NCI-H2081 treated with DMSO at 0.1 percent for 48 hours (cell line): ENCODE measurements at places on chromosomes 5 and 9.

GRCh38 chr9:137672907-137673791 is 54.3 kb downstream of the EHMT1 start:
- peak; percentile 14 for DNase-seq

DNA sequence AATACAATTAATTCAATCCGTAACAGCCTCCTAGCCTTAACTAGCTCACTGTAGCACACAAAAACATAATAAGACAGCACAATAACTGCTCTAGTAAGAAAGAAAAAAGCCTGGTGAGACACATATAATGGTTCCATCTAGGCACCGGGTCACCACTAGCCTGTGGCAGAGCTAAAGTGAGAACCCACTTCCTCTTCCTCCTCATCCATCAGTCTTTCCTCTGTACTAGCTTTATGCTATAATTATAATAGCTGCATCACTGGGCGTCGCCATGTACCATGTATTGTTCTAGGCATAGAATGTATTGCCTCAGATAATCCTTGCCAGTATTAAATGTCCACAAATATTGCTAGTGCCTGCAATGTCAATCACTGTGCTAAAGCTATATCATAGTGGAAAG is 23.1 kb downstream of the ADRB2 start:
- DNase-seq = no peak

- no peak for DNase-seq
Observed at GRCh38 chr5:126857472-126858410, 80.8 kb downstream of the LMNB1 start.

GRCh38 chr9:113614843-113615648 is 151.5 kb downstream of the RGS3 start:
- DNase-seq = no peak

DNA sequence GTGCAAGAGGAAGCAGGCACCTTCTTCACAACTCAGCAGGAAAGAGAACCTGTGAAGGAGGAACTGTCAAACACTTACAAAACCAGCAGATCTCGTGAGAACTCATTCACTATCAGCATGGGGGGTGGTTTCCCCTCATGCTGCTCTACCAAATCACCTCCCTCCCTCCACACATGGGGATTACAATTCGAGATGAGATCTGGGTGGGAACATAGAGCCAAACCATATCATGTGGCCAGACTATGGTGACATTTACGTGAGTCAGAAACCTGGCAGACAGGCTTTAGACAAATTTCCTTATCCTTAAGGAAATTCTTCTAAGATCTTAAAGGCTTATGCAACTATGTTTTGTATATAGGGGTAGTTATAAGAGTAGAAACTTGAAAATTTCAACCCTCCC is 8.7 kb upstream of the AOPEP start:
- no peak for DNase-seq

GRCh38 chr5:89236900-89237299 is 353.9 kb upstream of the MEF2C start:
- no peak for DNase-seq

DNA sequence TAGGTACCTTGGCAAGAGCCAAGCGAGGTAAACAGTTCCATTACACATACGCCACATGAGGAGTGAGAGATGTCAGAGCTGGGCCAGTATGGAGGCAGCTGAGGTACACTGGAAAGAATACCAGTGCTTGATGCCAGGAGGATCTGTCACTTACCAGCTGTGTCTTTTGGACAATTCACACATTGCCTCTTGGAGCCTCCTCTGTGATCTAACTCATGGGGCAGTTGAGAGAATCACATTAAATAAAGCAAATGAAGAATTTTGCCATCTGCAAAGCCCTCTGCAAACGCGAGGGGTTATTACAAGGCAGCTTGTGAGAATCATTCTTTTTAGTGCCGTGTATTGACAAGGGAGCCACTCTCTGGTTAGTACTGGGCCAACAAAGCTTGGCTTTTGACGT is 429.7 kb upstream of the KLF4 start:
- DNase-seq = no peak

DNA sequence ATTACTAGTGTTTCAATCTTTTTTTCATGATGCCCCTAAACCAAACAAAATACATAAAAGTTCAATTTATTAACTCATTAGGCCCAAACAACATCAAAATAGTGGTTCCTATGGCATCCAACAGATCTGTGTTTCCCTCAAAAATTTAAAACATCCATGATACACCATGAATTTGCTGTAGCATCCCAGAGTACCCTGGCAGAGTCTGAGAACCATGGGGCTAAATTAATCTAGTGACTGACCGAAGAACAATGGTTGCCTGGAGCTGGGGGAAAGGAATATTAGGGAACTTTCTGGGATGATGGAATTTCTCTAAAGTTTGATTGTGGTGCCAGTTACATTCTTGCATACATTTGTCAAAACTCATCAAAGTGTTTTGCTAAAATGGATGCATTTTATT is 79.5 kb upstream of the TRIO start:
- no peak for DNase-seq

DNA sequence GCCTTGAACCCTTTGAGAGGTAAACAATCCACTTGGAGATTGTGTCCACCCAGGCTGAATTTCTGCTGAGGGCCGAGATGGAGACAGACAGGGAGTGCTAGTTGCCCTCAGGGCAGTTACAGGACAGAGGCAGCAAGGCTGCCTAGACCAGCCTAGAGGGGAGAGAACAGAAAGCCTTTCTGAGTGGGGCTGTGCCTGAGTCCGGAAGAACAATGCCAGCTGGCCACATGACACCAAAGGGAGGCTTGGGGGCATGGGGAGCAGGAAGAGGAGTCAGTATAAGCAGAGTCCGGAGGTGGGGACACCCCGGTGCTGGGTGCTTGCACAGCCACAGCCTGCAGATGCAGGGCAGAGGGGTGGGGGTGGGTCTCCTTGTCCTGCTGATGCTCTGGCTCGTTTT is 145.7 kb downstream of the CFAP90 start:
- DNase-seq = no peak

DNA sequence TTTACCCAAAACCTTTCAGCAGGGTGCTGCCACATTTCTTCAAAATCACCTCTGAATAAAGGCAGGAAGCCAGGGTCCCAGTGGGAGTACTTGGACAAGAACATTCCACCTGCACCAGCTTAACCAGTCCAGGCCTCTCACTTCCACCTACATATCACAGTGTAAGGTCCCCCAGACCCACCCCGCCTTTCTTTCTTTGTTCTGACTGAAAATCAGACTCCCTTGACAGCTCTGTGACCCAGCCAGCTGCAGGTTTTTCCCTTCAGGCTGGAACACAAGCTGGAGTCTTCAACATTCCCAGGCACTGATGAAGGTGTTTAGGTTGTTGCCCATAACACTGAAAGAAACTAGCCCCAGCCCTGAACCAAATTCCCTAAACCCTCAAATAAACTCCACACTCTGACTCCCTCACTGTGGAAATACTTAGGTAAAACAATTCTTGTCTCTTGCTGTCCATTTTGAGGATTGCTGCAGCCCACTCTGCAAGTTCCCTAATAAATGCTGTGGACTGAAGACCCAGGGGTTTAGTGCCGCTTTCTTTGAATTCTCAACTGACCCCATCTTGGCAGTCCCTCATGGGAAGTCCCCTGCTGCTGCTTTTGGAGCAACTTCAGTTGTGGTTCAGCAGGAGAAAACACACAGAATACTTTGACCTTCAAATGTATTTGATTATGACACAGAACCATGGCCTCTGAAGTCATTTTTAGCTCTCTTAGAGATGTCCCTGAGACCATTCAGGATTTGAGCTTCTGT is 24.8 kb downstream of the P4HA2 start:
- DNase-seq = no peak

GRCh38 chr9:127762111-127762676 is 16.3 kb downstream of the SH2D3C start:
- no peak for DNase-seq

DNA sequence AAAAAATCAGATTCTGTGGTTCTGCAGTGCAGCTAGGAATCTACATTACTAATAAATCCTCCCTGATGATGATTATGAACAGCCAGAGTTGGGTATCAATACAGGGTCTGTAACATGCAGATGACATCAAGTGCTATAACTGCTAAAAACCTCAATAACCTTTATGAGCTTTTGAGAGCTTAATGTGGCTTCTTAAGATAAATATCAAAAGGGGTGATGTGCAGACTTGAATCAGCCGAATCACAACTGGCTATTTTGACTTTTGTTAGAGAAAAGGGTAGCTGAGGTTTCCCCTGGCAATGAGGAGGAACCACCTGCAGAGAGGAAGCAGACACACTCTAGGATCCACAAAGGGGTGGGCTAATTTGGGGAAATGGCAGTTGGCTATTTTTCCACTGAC is 30.2 kb downstream of the CAPSL start:
- DNase-seq = no peak

DNA sequence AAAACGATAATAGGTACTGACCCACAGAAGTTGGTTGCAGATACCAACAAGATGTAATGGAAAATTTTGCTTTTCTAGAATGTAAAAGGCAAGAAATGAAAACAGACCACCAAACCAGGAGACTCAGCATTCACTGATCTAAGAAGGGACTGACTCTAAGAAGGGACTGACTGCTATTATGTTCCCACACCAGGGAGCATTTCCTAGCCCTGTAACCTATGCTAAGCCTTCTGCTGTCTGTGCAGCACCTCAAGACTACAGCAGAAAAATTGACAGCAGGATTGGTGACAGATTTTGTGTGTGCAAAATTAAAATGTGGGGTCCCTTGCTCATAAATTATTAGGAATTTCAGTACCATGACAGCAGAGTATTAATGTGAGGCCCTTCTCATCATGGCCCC is 154.8 kb downstream of the GABRB2 start:
- DNase-seq = no peak

- no peak for DNase-seq
Observed at GRCh38 chr9:14523545-14523944, 169.7 kb downstream of the ZDHHC21 start.

GRCh38 chr9:105502276-105502675 is 54.4 kb downstream of the FSD1L start:
- no peak for DNase-seq

- DNase-seq = no peak
Observed at GRCh38 chr5:169646856-169647255, 9.8 kb downstream of the DOCK2 start.

- no peak for DNase-seq
Observed at GRCh38 chr5:55364537-55365055, 56.8 kb downstream of the MTREX start.

GRCh38 chr5:116577064-116577788 is 2.6 kb upstream of the SEMA6A start:
- no peak for DNase-seq

GRCh38 chr9:78089111-78089510 is 57.5 kb upstream of the GNAQ start:
- no peak for DNase-seq

DNA sequence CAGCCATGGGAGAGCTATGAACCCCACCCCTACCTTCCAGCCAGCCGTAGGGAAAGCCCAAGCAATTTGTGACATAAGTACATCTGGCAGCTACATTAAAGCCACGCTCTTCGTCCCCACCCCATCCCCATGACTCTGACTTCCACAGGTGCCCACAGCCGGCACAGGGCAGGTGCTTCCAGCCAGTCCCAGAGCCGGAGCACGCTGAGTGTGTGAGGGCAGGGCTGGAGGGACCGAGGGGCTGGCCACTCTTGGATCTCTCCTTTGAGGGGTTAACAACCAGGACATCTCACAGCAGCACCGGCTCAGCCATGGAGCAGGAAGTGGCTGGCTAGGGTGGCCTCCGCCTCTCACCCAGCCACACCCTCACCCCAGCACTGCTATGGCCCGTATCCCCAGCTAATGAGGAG is 2.4 kb upstream of the FAM78A start:
- DNase-seq = no peak

DNA sequence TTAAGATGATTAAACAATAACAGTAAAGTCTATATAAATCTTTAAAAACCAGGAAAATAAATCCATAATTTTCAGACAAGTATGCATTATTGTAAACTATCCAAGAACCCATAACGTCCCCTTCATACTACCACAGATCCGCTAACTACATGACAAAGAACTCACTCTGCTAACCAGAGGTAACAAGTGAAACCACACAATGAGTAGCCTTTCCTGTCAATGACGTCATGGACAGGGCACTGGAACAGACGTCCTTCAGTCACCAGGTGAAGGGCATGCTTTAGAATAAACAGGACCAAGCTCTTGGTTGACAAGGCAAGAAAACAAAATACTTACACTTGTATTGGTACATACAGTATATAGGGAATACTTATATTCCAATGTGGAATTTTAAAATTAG is 45.2 kb downstream of the RNF130 start:
- no peak for DNase-seq

GRCh38 chr5:122755783-122756182 is 19.1 kb upstream of the SNX2 start:
- DNase-seq = no peak

- DNase-seq = no peak
Observed at GRCh38 chr5:88671106-88671504, 211.9 kb downstream of the MEF2C start.

DNA sequence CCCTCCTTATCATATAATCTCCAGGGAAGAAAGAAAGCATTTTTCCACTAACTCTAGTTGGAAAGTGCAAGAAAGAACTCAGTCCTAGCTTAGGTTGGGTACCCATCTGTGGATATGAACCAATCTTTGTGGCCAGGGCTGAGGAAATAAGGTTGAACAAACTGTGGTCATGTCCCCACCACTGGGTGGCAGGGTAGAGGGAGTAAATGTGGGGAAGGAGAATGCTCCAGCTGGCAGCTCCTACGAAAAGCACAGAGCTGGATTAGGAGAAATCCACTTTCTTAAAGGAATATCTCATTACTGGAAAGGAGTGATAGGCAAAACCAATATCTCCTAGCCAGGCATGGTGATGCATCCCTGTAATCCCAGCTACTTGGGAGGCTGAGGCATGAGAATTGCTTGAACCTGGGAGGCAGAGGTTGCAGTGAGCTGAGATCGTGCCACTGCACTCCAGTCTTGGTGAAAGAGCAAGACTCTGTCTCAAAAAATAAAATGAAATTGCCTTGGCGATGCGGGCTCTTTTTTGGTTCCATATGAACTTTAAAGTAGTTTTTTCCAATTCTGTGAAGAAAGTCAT is 175.1 kb downstream of the CCDC192 start:
- peak; percentile 1 for DNase-seq

GRCh38 chr5:109920736-109921135 is 231.0 kb downstream of the MAN2A1 start:
- no peak for DNase-seq

- no peak for DNase-seq
Observed at GRCh38 chr5:78467752-78468357, 107.4 kb downstream of the SCAMP1 start.

DNA sequence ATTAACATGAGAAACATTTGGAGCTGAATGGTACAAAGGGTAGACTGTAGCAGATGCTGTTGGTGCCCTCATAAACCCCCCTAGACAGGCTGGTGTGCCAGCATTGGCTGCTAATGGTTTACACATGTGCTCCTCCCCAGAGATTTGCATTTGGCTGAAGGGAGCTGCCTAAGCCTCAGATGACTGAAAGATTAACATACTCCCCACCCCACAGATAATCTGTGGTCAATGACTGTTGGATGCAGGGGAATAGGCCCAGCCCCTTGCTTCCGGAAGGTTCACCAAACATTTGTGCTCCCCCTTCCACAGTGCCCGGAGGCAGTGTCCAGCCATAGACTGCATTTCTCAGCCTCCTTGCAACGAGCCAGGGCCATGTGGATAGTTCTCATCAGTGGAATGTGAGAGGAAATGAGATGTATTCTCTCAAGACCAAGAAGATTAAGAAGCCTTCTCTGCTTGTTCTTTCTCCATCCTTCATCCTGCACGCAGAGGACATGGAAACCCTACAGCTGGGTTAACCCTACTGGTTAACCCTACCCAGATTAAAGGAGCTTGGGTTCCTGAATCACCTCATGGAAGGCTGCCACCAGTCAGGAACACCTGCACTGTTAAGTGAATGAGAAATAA is 79.6 kb downstream of the PHAX start:
- DNase-seq = no peak
